ENCODE measurements at places on chromosomes 6 and 20.

- DNase-seq = no peak
These were observed 27.0 kb downstream of the CST9L start for GRCh38 chr20:23541330-23541729.

- no peak for DNase-seq
These were observed 24.4 kb downstream of the ZNF184 start for GRCh38 chr6:27448456-27448855.

GRCh38 chr6:149484733-149485700 lies at the start of gene ZC3H12D:
TSS of gene ZC3H12D (minus strand) at chr6:149485014. CDS start at chr6:149474543, 10,471 bp downstream.
- DNase-seq = no peak

DNA sequence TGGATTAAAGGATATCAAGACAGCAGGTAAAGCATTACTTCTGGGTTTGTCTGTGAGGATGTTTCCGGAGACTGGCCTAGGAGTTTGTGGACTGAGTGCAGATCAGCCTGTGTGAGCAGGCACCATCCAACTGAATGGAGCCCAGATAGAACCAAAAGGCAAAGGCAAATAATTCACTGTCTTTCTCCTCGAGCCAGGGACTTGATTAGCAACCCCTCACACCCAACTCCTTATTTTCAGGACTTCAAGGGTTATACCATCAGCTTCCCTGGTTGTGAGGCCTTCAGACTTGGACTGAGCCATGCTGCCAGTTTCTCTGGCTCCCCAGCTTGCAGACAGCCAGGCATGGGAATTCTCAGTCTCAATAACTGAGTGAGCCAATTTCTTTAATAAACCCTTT lies 19.3 kb downstream of the PSMB1 start:
- DNase-seq = no peak

DNA sequence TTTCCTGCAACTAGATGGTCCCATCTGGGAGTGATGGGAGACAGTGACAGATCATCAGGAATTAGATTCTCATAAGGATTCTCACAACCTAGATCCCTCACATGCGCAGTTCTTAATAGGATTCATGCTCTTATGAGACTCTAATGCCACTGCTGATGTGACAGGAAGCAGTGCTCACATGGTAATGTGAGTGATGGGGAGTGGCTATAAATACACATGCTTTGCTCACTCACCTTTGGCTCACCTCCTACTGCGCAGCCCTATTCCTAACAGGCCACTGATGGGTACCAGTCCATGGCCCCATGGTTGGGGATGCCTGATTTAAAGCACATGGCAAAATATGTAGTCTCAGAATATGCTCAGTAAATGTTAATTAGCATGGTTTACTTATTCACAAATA lies 80.6 kb upstream of the MBOAT1 start:
- no peak for DNase-seq

DNA sequence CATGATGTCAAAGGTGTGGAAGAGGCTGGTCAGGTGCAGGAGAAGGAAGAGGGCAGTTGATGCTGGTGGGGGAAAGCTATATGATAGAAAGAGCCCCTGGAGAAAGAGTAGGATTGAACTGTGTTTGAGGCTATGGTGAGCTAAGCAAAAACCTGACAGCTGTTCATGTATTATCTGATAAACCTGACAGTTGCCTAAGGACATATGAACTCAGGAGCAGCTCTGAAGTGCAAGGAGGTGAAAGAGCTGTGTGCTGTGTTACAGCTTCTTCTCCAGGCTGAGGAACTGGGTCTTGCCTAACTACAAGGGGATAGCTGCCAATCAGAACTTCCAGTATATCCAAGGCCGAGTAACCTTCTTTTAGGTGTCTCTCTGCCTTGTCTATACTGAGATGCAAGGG lies 81.8 kb downstream of the LCA5 start:
- DNase-seq = no peak

DNA sequence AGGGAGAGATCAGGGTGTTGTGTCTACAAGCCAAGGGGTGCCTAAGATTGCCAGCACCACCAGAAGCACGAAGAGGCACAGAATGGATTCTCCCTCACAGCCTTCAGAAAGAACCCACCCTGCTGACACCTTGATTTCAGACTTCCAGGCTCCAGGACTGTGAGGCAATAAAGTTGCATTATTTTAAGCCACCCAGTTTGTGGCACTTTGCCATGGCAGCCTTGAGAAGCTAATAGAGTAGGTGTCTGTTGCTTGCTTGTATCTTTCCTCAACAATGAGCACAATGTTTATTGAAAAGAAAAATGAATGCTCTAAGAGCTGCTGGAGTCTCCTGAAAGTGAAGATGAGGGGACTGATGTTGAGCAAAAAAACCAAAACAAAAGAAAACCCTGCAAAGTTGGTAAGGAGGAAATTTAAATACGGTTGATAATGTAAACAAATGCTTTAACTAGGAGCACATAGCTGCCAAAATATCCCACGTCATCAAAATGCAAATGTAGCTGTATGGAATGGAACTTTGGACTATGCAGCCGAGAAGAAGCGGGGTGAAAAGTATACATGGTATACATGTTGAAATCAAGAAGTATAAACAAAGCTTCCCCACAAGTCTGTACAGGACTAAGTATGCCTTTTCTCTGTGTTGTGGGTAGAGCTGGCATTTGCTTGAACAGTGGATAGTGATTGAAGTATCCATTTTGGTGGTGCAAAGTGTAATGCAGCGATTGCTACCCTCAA lies 8.0 kb downstream of the IL20RA start:
- no peak for DNase-seq

DNA sequence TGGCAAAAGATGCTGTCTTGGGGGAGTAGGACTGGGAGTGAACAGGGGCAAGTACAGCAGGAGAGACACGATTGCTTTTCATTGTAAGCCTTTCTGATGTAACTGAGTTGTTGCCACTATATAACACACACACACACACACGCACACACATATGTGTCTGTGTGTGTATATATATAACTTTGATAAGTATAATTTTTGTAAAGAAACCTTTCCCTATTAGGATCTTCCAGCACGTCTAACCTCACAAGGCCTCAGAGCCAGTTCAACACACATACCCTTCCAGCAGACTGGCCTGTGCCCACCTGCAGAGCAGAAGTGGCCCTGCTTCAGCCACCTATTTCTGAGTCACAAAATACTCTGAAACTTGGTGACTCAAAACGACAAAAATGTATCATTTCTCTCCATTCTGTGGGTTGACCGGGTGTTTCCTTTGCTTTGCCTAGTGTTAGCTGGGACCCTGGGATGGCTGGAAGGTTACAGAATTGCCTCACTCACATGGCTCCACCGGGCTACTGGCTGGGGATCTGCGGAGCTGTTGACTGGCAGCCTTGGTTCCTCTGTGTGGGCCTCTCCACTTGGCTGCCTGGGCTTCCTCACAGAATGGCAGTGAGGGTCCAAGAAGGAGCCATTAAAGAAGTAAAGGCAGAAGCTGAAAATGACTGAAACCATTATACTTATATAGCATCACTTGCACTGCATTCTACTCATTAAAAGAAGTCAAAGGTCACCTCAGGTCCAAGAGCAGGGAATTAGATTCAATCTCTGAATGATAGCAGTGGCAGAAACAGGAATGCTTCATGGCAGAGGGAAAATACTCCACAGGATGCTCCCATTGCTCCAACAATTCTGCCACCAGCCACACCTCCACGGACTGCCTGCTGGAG lies 126.4 kb downstream of the BANF2 start:
- DNase-seq = no peak

DNA sequence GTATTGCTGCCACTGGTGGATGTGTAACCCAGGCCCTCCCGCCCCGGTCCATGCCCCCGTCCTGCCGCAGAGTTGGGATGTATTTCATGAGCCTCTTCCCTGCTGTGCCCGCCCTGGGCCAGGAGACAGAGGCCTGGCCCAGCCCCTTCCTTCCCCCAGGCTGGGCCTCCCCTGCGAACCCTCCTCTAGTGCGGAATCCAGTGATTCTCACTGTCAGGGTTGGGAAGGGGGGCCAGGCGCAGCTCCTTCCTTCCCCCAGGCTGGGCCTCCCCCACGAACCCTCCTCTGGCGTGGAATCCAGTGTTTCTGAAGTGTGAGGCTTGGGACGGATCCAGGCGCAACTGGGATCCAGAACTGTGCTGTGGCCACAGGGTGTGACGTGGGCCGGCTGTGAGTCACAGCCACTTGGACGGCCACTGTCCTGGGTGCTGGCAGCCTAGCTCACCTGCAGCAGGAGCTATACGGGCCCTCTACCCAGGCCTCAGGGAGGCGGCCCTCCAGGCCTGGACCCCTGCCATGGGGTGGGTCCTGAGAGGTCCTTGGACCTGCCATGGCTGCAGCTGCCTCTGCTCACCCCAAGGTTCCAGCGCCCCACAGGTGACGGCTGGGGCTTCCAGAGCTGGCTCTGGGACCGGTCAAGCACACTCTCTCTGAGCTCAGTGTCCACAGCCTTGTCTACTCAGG lies 28.3 kb downstream of the COL20A1 start:
- no peak for DNase-seq

DNA sequence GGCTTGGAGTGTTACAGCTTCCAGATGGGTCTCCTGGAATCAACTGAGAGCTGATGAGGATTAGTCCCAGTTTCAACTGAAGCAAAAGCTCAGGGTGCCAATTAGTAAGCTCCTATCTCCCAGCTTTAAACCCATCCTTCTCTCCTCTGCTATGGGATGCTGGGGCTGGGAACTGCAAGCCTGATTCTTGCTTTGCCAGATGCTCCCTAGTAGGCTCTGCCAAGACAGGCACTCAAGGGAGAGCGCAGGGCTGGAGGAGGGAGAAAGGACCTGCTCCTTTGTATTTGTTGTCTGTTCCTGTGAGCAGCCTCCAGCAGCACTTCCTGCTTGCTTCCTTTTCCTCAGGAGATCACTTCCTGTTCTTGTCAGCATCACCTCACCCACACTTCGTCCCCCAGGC lies 309.7 kb downstream of the KIF16B start:
- no peak for DNase-seq

DNA sequence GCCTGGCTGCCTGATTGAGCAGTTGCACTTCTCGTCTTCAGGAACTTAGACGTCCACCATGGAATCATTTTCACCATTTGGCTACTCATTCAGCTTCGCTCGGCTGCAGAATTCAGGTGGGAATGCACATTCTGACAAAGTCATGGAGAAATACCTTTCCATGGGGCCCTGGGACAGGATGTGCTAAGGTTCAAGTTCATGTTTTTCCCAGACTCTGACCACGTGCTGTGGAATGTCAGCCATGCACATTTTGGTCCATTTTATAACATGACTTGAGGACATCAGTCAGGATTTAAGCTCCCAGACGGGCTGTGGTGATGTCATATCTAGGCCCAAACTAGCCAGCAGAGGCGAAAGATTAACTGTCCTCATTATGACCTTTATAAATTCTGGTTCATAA lies 205.3 kb downstream of the TBXT start:
- no peak for DNase-seq

DNA sequence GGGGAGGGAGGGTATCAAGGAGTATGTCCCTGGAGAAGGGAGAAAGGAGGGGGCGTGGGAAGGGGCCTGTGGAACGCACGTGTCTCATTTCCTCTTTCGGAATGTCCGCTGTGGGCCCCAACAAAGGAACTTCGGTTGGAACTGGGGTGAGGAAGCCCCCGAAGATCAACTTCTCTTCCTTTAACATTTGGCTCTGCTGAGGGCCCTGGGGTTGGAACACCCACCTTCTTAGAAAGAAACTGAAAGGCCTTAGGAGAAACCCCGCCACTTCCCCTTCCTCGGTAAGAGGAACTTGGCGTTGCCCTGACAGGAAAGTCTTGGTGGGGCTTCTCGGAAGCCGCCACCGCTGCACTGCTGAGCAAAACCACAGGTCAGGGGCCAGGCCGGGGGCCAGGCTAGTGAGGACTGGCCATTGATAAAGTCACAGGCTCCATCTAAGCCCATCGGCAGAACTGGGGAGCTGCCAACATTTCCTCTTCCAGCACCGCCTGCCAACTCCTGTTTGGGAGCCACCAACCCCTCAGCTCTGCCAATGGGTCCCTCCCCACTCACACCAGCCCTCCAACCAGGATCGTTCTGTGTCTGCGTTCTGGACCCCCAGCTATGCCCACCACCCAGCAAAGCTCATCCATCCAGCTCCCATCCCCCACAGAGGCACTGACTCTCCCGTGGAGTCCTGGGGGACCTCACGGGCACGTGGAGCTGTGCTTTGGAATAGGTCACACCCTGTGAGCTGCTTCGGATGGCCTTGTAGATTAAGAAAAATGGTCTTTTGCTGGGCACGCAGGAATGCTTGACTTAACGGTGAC lies 44.8 kb downstream of the FGD2 start:
- DNase-seq = no peak

GRCh38 chr6:86502497-86502896 lies 434.8 kb upstream of the HTR1E start:
- DNase-seq = no peak

DNA sequence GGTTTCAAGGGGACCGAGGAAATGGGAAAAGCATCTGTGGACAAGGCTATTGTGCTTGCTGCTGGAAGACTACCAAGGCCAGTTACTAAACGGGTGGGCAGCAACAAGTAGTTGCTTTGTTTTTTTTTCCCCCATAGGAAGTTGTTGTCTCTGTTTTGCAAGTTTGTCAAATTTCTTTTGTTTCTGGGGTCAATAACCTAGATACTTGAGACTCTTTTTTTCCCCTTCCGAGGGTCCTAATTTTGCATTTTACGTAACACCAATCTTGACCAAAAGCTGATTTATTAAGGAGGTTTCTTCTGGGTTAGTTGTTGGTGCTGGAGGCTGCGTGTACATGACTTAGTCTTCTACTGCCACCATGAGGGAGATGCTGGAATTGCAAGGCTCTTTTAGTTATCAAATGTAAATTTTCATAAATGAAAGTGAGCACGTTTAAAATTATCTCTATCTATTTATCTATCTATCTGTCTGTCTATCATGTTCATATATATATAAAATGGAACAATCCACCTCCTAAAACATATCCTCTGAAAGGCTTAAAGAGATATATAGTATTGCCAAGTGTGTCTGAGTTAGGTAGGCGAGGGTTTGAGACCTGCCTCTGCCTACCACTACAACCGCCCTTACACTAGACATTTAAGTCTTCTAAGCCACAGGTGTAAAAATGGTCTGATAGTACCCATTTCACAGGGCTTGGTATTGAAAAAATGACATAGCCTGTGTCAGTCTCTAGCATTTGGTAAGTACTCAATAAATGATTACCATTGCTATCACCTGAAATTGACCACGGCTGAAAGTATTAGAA lies 60.2 kb downstream of the GCLC start:
- DNase-seq = no peak

DNA sequence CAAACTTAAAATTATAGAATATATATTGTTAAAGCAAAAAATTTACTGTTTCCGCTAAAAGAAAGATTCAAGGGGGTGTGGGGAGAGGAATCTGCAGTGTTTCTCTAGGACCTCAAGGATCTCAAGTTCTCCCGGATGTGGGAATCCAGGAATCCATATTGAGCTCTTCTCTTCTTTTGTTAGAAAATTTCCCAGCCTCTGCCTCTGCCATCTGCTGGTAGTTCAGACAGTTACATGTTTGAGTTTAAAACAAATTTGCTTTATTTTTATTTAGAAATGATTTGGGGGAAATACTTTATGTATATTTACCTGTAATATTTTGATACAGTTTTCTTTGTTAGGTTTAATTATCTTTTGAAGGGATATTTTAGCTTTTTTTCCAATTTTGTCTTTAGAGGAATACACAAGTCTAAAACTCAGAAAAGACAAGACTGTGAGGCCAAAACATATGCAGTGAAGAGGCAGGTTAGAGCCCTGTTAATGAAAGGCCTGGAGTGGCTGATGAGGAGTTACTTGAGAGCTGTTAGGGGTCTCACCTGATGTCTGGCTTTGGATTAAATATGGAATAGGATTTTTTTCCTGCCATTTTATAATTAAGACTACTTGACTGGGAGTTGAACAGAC lies 268.8 kb downstream of the ARID1B start:
- no peak for DNase-seq

- no peak for DNase-seq
These were observed 20.5 kb downstream of the COL20A1 start for GRCh38 chr20:63313349-63314014.

GRCh38 chr20:41167481-41168253 lies 30.3 kb downstream of the PLCG1 start:
- no peak for DNase-seq
